ENCODE measurements at places on chromosomes 6 and 20.
A peak's percentile ranks its signal among the peaks of the same experiment; 100 is the strongest.

DNA sequence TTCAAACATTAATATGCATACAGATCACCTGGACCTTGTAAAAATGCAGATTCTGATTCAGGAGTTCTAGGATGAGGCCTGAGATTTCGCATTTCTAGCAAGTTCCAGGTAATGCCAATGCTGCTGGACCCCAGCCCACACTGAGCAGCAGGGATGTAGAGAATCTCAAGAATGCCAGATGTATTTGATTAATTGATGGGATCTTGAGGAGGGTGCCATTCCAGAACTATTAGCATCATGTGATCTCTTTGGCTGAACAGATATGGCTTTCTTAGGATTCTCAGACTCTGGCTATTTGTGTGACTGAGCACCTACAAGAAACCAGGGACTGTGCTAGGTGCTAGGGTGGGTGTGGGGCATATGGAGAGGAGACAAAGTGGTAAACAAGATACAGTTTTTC lies 16.5 kb upstream of the SNX3 start:
- DNase-seq = no peak

DNA sequence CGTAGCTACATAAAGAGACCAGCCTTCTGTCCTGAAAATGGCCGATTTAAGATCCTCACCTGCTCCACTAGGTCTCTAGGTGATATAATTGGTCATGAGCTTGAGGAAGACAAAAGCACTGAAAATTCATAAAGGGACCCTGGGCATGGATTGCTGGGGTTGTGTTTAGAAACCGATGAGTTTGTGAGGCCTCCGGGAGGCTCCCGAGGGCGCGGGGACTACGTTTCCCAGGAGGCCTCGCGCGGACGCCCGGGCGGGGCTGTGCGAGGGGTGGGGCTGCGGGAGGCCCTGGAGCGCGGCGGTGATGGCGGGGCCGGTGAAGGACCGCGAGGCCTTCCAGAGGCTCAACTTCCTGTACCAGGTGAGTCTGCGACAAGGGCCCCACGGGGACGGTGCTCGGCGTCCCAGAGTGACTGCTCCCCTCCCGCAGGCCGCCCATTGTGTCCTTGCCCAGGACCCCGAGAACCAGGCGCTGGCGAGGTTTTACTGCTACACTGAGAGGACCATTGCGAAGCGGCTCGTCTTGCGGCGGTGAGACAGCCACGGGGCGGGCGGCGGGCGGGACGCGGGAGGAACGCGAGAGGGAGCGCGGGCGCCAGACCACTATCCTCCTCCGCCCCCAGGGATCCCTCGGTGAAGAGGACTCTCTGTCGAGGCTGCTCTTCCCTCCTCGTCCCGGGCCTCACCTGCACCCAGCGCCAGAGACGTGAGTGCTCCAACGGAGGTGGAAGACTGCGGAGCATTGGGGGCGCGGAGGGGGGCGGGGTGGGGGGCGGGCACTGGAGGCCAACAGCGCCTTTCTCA lies at the start of gene RPP21:
Gene RPP21 (plus strand): TSS at position 289 of the 804 bp plus-strand sequence. CDS start 16 bp downstream, at position 305.
- DNase-seq = peak; percentile 85

DNA sequence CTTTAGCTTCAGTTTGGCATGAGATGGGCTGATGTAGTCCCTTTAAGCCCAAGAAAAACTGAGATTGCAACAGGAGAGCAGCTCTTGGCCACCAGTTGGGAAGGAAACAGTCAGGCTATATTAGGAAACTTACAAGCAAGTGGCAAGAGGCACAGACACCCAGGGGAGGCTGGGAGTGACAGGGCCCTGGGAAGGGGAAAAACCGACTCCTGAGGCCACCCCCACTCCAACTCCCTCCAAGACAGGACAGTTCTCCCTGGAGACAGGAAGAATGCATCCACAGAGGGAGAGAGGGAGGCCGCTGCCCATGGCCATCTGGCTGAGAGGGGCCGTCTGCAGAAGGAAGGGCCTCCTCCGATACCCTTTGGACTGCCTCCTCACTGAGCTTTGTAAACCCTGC lies 20.5 kb downstream of the JPH2 start:
- DNase-seq = no peak

DNA sequence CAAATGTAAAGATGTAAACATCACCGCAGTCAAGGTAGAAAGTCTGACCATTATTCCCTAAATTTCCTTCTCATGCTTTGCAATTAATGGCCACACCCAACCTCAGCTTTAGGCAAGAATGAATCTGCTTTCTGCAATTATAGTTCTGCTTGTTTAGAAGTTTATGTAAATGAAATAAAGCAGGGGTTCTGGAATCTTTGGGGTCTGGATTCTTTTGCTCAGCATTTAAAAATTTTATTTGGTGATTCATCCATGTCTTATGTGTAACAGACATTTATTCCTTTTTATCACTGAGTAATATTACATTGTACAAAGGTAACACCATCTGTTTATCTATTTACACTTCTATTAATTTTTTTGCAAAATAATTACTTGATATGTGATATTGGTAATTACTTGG lies 613.6 kb downstream of the UTRN start:
- no peak for DNase-seq

DNA sequence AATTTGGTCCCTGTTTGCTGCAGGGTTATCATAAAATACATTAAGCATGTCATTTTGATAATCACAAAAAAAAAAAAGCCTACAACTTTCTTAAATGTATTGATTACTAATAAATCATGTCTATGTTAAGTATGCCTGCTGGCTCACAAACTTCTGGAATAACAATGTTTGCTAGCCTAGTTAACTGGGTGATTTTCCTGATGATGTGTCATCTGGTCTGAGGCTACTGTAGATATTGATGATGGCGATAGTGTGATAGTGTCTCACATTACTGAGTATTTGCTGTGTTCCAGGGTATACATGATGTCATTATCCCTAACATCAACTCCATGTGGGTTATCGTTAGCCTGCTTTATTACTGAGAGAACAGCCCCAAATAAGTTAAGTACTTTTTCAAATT lies 86.2 kb upstream of the VSTM2L start:
- DNase-seq = no peak

GRCh38 chr6:30940361-30940986 lies at the start of gene MUCL3:
Gene MUCL3, plus strand, starts transcription at chr6:30940973. Its CDS starts 27 bp downstream, at chr6:30941000.
- no peak for DNase-seq

GRCh38 chr6:38678178-38678760 lies 24.7 kb downstream of the GLO1 start:
- DNase-seq = no peak

Measured in stimulated activated CD4-positive, alpha-beta T cell treated with anti-CD3 and anti-CD28 coated beads, Interleukin-1b, Interleukin-23, amount 100 ng/mL, for 24 hours (primary cell).